ENCODE measurements at places on chromosomes 3 and 15.
A peak's percentile ranks its signal among the peaks of the same experiment; 100 is the strongest.

GRCh38 chr15:35362195-35362829 lies 183.7 kb downstream of the DPH6 start:
- DNase-seq, result no peak

DNA sequence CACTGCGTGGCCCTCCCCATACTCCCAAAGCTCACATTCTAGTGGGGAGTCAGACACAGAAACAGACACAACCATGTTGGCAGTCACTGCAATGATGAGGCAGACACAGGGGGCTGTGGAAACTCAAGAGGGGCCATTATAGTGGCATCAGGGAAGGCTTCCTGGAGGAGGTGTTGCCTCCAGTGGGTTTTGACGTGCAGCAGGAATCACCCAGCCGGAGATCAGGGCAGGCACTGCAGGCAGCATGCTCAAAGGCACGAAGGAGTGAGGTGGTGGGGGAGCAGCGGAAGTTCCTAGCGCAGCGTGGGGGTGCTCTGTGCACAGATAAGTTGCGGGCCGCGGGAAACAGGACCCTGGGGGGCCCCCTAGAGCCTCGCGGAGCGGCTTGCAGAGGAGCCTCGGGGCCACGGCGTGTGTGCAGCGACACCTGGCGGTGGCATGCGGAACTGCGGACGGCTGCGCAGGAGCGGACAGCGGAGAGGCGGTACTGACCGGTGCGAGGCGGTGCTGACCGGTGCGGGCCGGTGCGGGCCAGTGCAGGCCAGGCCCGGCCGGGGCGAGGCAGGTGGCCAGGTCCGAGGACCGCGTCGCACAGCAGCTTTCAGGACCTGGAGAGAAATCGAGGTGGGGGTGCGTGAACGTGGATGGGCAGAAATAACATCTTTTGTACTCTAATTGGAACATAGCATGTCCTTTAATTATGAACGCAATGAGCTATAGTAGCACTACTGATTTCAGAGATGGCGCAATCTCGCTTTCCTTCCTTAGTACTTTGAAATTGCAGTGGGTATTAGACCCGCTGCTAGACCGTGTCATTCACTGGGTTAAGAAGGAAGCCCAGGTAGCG lies 101.5 kb downstream of the FBLN2 start:
- DNase-seq, result peak; percentile 53

DNA sequence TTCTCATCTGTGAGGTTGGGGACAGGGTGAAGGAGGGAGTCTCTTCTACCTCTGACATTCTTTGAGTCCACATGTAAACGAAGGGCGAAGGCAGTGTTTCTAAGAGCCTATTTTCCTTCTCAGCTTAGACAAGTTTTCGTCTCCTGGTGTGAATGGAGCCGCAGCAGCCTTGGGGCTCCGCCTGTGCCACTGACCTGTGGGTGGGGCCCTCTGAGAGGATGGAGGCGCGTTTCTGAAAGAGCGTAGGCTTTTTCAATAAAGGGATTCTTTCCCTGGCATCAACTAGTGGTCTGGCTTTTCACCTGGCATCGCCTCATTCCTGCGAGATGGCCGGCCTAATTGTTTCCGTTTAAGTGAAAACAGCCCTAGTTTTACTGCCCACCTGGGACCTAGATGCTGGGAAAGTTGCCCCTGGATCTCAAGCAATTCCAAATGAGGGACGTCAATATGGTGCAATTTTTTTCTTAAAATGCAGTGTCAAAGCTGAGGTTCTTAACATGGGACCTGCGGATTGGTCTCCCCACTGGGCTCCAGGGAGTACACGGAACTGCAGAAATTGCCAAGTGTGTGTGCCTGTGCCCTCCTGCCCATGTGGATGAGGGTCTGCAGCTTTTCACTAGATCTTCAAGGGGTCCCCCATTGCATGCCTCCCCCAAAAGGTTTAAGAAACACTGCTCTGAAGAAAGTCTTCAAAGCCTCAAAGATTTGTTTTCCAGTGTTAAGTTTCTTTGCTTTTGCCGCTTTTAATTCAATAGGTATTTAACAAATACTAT lies 958 bp downstream of the GLDN start:
- no peak for DNase-seq

DNA sequence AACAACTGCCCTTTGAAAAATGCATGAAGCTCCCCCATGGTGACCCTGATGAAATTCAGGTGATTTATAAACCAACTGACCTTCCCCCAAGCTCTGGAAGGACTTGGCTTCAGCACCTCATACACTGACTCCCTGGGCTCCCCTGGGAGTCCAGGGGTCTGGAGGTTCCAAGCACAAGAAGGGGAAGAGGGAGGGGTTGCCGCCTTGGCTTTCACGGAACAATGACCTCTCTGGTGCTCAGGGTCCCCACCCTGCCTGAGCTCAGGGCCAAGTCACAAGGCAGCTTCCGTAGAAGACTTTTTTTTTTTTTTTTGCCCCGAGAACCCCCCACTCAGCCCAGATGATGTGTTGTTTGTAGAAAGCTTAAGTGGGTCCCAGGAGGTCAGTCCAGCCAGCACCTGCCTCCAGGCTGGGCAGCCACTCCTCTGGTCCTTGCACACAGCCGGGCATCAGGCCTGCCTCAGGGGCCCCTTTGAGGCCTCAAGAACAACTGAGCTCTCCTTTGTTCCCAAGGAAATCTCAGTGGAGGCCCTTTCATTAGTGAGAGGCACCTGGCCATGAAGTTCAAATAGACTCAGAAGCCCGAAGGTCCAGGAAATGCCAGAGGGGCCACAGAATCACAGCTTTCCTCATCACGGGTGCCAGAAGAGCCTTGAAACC lies 14.0 kb upstream of the ALAS1 start:
- DNase-seq, result no peak

GRCh38 chr3:14884665-14885064 lies 62.7 kb upstream of the NR2C2 start:
- DNase-seq, result no peak

- no peak for DNase-seq
These were observed 89.0 kb downstream of the GHSR start for GRCh38 chr3:172359231-172359630.

DNA sequence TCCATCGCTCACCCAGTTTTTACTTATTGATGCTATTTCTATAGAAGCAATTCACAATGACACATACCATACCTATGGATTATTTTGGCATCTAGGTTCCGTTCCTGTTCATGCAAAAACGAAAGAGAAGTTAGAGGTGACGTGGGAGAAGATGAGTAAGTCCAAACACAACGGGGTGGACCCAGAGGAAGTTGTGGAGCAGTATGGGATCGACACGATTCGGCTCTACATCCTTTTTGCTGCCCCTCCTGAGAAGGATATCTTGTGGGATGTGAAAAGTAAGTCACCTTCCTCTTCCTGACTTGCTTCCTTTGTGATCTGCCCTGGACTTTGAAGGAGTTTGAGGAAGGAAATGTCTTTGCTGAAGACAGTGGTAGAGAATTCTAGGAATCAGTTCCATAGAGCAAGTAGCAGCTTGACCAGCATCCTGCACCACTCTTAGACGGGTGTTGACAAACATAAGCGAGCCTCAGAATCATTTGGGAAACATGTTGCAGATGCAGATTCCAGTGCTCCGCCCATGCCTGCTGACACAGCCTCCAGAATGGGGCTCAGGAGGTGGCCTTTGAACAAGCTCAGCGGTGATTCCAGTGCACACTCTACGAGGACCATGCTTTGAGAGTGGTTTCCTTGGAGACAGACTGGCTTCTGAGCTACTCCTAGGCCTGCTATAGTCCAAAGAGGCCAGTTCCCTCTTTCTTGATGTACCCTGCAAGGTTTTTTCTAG lies 78.4 kb upstream of the LIMD1 start:
- no peak for DNase-seq

DNA sequence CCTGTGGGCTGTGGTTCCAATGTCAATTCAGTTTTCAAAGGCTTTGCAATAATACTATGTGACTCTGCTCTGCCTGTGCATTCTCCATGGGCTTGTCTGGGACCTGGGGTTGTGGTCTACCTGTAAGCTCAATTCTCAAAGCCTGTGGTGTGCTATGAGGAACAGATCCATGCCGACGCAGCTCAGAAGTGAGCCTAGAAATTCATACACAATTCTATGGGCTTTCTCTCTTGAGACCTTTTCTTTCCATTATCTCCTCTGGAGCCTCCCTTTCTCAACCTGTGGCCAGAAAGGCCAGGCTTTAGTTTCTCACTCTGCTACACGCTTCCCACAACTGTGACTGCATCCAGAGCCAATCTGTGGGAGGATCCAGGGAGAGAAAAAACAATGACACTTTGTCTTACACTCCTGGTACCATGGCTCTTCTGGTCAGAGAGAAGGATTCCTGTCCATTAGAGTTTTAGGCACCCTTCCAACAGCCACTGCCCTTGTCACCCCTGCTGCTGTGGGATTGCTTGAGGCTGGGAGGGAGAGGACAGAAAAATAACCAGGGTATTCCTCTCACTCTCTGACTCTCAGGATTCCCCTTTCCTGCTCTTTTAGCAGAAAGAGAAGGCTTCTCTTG lies 34.1 kb upstream of the KLF13 start:
- no peak for DNase-seq

- DNase-seq, result no peak
These were observed 121.3 kb upstream of the WNT7A start for GRCh38 chr3:14001136-14001535.

DNA sequence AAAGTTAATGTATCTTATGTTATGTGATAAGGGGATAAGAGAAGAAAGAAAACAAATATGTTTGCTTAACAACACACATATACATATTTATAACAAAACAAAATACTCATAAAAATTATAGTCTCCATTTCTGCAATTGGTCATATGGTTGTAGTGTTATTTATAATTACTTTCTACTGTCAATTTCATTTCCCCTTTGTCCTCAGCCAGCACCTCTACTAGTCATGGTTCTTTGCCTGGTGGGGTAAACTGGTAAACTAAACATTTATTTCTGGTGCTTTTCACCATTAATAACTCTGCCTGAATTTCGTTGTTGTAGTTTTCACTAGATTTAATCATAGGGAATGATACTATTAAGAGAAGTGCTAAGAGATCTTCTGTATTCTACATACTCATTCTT lies 88.0 kb upstream of the ALCAM start:
- DNase-seq, result no peak

DNA sequence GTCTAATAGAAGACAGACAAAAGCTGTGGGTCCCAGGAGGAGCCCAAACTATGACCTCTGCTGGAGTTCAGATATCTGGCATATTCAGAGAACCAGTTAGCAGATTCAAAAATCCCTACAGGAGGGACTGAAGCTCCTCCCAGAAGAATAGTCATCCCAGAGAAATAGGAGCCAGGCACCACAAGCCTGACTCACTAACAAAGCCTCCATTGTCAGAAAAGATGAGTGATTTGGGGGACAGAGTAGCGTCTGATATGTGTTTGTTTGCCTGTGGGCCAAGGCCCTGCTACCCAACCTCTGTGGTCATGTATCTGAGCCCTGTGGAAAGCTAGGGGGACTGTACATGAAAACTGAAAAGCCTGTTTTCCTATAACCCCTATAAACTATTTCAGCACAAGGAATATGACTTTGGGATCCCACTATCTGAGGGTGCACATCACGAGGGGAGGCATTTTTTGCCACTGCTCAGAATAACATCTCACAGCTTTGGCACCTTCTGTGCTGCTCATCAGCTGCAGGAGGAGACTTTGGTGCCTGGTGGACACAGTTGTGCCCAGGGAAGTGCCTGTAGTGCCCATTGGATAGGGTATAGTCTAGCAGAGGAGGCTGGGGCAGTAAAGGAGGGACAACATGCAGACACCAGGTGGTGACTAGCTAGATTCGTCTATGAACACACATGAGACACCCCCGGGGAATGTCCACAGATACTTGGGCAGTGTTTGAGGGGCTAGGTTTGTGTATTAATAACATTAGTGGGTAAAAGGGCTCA lies 9.7 kb upstream of the LARP6 start:
- no peak for DNase-seq

DNA sequence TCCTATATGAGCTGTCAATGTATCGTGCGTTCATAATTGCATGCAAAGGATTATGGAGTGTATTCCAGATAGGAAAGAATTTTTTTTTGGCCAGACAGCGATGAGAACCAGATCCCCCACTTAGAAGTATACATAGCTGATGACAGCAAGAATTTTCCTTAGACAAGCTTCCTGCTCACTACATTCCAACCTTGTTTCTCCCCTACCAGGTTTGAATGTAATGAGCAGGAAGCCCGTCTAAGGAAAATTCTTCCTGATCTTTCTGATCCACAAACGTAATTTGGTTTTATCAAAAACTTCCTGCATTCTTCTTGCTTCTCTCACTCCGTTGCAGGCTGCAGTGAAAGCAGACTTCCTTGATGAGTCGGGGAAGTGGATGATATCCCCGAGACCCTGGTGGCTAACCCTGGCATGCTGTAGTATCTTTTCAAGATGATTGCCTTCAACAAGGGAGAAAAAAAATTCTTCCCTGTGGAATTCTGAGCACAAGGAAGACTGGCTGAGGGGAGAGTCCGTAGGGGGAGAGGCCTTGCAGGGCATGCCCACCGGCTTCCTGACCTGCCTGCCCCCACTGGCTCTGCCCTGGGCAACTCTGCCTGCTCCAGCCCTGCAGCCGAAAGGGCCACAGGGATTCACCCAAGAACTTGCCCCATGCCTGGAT lies 243.1 kb downstream of the TLE3 start:
- DNase-seq, result no peak

All from renal cortex interstitium (tissue), 15 donors.